ENCODE measurements at places on chromosomes 16 and 17.

- peak; percentile 29 for DNase-seq
Measured at GRCh38 chr16:24036614-24037013, 200.8 kb downstream of the PRKCB start.

GRCh38 chr17:62705778-62706597 is 78.5 kb downstream of the MRC2 start:
- DNase-seq = no peak

GRCh38 chr16:49615576-49615975 is 240.3 kb downstream of the ZNF423 start:
- no peak for DNase-seq

GRCh38 chr16:83397601-83398291 is 410.0 kb upstream of the HSBP1 start:
- no peak for DNase-seq

DNA sequence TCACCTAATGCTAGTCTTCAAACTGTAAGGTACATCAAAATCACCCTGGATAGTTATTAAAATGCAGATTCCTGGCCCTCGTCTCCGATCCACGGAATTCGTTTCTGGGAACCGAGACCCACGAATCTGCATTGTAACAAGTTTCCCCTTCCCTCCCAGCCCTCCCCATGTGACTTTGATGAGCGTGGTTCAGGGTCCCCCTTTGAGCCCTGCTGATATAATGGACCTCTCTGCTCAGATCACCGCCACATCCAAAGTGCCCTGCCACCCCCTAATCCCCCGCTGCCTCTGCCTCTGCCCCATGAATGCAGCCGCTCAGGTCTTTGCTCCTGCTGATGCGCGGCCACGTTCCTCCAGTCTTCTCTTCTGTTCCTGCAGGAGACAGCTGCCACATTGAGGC is 283.1 kb downstream of the SNX29 start:
- DNase-seq = no peak

DNA sequence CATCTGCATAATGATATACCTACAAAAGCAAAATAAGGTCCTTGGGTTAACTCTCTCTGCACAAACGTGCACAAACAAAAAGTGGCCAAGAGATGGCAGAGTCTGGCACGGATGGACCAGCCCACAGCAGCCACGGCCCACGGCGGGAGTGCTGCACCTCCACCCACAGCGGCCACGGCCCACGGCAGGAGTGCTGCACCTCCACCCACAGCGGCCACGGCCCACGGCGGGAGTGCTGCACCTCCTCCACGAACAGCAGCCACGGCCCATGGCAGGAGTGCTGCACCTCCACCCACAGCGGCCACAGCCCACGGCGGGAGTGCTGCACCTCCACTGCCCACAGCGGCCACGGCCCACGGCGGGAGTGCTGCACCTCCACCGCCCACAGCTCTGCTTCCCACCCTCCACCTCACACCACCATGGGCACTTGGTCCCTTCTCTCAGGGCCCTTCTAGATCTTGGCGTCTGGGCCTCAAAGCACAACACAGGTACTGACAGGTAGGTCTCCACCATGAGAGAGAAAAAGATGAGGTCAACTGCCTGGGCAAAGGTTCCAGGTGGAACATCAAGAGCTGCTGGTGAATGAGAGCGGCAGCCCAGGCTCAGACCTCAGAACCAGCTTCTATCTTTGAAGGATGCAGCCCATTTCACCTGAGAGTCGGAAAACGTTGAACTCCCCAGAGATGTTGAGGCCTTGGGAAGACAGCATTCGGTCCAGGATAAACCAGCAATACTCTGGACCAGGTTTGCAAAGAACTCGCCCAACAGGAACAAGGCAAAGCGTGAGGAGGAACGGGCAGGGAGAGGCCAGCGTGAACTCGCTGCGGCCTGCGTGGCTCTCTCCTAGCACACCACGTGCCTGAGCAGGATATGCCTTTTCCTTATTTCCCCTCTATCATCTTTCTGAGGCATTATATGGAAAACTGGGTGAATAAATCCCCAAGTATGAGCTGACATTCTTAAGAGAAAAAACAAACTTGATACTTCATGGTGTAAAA is 124.5 kb downstream of the ZNF778 start:
- DNase-seq = no peak

DNA sequence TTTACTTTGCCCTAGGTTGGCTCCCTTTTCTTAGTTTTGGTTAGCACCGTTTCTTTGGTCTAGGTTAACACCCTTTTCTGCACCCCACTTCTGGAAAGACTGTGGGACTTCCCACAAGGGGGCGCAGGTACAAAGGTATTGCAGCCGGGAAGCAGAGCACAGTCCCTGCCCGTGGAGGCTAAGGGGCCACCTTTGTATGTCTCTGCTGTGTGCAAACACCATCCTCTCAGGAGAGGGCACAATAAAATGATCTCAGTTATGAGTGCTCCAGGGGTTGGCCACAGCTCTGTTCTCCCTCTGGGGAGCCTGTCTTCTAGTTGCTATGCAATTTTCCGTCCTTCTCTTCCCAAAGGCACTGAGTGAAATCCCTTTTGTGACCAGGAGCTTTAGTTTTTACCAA is 28.4 kb upstream of the TMC5 start:
- DNase-seq = no peak

- DNase-seq = no peak
Measured at GRCh38 chr16:31513126-31513525, 4.9 kb upstream of the RUSF1 start.

DNA sequence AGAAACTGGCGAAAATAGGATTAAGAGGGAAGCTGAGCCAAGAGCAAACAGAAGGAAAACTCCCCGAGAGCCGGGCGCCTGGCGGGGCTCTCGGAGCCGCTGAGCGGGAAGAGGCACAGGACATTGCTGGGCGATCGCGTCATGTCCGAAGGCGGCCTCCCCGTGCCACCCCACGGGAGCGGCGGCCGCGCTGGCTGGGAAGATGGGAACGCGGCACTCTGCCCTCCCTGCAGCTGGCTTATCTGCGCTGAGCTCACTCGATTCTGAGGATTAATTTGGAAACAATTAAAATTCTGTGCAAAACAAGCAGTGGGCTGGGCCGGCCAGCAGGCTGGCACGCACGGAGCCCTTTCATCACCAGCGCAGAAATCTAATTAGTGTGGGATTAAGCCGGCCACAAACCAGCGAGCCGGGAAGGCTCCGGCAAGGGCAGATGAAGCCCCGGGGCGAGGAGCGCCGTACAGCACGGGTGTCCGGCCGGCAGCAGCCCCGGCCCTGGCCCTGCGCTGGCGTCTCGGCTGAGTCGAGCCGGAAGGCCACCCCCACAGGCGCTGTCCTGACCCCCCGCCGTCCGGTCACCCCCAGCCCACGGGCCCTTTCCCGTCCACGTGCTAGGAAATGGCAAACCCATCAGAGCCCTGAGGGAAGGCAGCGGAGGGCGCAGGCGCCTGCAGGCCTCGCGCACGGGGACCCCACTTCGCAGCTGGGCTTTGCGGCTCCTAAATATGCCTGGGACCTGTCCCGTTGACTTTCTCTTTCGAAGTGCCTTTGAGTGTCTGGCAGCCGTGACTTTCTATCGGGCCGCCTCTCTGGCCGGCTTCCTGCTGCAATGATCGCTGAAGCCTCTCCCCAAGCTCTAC is 37.9 kb downstream of the SOX8 start:
- DNase-seq = no peak

DNA sequence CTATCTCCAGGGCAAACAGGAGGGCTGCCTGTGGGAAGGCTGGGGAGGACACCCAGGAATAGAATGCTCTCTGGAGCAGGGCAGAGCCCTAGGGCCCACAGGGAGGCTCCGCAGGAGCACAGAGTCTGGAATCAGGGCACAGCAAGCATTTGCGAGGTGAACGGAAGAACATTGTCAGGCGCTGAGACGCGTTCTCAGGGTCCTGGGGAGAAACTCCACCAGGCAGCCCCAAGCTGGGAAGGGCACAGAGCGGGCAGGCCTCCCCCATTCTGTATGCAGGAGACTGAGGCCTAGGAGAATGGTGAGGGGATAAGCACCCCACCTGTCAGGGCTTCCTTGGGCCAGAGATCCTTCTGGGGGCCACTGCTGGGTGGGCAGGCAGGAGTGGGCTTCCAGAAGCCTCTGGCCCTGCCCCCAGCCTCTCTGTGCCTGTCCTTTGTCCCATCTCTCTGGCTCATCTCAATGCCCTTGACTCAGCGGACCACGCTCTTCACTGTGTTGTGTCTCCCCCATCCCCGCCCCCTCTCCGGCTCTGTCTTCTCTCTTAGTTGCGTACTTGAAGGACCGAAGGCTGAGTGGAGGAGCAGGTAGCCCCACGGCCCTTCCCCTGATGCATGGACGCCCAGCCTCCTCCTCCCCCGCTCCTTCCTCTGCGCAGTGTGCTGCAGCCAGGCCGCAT is 5.1 kb upstream of the SETD6 start:
- no peak for DNase-seq

GRCh38 chr16:79618692-79619050 is 18.1 kb upstream of the MAF start:
- DNase-seq = no peak

- no peak for DNase-seq
Measured at GRCh38 chr16:2190002-2190658, 6.3 kb downstream of the CASKIN1 start.

DNA sequence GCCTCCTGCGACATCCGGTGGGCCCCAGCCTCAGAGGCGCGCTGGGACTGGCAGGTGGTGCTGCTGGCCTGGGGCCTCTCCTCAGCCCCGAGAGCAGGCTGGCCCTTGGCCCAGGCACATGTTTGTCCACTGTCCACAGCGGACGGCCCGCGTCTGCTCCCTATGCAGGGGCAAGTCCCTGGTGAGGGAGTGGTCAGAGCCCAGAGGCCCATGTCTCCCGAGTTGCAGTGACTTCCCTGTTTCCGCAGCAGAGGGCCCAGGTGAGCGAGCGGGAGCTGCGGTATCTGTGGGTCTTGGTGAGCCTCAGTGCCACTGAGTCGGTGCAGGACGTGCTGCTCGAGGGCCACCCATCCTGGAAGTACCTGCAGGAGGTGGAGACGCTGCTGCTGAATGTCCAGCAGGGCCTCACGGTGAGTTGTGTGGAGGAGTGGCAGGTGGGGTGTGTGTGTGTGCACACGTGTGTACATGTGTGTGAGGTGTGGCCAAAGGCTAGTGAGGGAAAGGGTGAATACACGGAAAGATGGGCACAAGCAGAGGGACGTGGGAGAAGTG is 10.4 kb downstream of the IL34 start:
- no peak for DNase-seq

DNA sequence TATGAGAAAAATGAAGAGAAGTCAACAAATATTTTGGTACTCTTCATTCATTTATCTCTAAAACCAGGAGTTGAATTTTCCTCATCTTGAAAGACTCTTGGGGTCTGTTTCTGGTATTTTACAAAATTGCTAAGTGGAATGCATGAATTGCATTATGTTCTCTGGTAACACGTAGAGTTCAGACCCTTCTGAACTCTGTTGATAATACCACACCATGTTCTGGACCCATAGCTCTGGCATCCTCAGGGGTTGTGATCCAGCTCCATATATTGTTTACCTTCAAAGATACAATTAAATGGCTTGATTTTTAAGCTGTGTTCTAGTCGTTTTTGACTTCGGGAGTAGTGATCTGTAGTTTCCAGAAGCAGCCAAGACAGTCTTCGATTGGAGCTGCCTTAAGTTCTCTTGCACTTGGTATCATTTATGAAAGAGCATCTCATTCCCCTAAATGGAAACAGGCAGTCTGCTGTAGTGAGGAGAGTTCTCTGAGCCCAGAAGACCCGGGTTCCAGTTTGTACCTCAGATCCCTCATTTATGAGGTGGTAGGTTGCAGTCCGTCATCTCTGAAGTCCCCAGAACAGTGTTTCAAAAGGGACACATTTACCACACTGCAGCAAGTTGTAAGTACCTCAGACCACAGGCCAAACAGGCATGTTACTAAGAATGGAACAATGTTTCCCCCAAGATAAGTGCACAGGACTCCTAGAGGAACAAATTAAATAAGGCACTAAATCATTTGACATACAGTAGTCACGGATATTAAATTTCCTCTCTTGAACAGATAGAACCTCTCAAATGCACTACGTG is 9.6 kb downstream of the PSMD7 start:
- DNase-seq = no peak

GRCh38 chr17:20935740-20936139 is 107.1 kb downstream of the USP22 start:
- DNase-seq = no peak

- DNase-seq = no peak
Measured at GRCh38 chr17:80491478-80492342, 15.3 kb upstream of the NPTX1 start.

DNA sequence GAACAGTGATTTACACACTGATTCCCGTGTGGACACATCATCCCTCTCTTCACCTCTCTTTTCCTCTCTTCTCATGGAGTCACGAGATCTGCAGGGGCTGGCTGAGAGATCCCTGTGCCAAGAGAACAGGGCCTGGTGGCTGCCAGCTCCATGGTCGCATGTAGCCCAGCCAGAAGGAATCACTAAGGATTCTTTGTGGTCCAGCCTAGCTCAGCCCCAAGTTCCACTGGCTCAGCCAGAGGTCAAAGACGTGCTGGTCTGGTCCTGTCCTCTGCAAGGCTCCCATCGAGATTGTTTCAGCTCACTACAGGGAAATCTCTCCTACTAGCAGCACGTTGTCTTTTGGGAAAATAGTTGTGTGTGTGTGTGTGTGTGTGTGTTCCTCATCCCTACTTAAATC is 66.4 kb downstream of the NDEL1 start:
- DNase-seq = no peak

GRCh38 chr16:74079232-74079586 is 217.4 kb upstream of the PSMD7 start:
- no peak for DNase-seq

DNA sequence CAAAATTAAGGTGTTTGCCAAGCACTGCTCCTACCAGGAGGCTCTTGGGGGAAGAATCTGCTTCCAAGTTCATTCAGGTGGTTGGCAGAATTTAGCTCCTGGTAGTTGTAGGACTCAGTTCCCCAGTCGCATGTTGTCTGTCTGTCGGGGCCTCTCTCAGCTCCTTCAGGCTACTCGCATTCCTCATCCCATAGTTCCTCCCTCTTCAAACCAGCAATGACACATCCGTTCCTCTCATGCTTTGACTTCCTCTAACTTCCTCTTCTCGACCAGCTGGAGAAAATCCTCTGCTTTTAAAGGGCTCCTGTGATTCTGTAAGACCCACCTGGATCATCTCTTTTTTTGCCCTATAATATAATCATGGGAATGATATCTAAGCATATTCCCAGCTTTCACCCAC is 108.1 kb downstream of the PMP22 start:
- no peak for DNase-seq

DNA sequence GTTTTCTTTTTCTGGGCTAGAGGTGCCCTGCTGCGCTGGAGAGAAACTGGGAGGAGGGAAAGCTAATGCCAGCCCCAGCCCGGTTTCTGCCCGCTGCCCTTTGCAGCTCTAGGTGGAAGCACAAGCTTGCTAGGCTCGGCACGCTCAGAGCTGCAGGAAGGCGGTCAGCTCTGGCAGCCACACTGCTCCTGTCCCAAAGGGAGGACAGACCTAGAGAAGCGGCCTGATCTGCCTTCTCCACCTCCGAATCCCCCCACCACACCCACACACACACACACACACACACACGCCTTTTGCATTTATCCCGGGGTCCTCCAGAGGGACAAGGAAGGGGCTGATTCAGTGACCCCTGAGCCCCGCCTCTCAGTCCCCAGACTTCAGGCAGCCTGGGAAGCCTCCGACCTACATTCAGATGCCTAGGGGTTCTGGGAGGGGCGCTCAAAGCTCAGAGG is 418.1 kb downstream of the SOX9 start:
- DNase-seq = no peak
